RPMI7951 (cell line): ENCODE measurements at places on chromosomes 16 and 17. TPM values are rescaled to one million over a fixed set of nuclear protein-coding genes. Genes with fewer than 3 reads are reported as not detected.
A peak's percentile ranks its signal among the peaks of the same experiment; 100 is the strongest.

GRCh38 chr17:83131401-83132011 lies 52.1 kb downstream of the METRNL start:
- DNase-seq = no peak

DNA sequence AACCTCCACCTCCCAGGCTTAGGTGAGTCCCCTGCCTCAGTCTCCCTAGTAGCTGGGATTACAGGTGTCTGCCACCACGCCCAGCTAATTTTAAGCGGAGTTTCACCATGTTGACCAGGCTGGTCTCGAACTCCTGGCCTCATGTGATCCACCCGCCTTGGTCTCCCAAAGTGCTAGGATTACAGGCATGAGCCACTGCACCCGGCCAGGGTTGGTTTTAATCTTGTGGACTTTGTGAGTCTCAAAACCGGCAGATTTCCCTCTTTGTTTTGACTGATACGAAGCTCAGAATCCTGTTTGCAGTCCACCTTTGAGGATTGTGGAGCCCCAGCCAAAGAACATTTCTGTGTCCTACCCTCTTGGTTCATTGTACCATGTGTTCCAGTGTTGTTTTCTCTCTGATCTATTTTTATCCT lies 16.4 kb upstream of the CPSF4L start:
- DNase-seq = no peak

MYOCD gene
- total RNA-seq = not detected in 2 replicates

LGALS9C gene
- not detected in 2 replicates for total RNA-seq

DNA sequence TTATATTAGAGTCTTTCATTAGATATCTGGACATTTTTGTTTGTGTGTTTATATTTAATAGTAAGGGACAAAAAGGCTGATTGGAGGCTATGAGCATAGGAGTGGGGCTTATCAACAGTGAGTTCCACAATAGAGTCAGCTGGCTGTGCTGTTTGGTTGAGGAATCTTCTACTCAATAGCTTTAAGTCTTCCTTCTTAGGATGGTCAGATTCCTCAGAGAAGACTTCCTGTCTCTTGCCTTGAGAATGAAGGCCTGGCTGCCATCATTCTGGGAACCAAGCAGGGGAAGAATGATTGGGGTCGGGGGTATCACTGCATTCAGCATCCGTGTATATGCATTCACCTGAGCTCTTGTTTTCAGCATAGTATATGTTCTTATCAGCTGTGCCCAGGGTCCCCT lies 31.9 kb upstream of the ABCC11 start:
- no peak for DNase-seq

KRT34 gene
- not detected in 2 replicates for total RNA-seq

GRCh38 chr17:63136369-63137012 lies 170.5 kb downstream of the TANC2 start:
- no peak for DNase-seq

GPR139 gene
- not detected in 2 replicates for total RNA-seq

GRCh38 chr16:4689864-4690704 lies 3.3 kb upstream of the NUDT16L1 start:
- DNase-seq = no peak

- DNase-seq = no peak
Measured at GRCh38 chr17:45581860-45582259, 91.3 kb upstream of the PLEKHM1 start.

TAOK1 gene
- 25.7 and 30.2 TPM in 2 replicates for total RNA-seq

GRCh38 chr17:80349151-80349651 lies 65.8 kb upstream of the ENDOV start:
- DNase-seq = peak; percentile 44

DNA sequence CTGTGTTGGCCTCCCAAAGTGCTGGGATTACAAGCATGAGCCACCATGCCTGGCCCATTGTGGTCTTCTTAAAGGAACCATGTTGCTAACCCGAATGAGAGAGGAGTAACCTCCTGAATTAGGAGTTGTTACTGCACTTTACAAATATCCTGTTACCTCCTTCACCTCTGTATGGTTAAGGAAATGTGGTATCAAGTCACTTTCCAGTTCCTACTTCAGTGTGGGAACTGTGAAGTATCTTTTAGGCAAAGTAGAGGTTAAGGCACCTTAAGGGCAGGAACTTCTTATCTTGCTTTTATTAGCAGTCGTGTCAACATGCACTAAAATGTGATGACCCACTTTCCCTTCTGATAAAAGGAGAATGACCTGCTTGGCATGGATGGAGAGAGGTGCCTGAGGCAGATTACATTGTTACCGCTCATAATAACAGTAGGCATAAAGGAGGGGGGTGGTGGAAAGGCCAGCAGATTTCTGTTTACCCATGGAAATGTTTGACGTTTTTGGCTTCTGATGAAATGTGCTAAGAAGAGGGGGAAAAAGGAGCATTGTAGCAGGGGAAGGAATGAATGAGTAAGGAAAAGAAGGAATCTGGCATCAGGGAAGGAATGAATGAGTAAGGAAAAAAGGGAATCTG lies 28.5 kb downstream of the FTO start:
- DNase-seq = no peak

DNA sequence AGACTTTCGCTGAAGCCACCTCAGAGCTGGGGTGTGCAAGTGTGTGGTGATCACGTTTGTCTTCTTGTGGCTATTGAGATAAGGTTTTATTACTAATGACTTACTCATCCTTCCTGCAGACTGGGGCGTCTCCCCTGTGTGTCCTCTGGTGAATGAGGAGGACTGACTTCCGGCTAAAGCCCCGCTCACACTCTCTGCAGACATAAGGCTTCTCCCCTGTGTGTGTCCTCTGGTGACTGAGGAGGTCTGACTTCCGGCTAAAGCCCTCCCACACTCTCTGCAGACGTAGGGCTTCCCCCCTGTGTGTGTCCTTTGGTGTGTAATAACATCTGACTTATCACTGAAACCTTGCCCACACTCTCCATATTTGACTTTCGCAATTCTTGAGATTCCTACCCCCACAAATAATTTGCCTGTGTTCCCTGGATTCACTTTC lies 19.4 kb downstream of the PRDM7 start:
- DNase-seq = peak; percentile 72

DNA sequence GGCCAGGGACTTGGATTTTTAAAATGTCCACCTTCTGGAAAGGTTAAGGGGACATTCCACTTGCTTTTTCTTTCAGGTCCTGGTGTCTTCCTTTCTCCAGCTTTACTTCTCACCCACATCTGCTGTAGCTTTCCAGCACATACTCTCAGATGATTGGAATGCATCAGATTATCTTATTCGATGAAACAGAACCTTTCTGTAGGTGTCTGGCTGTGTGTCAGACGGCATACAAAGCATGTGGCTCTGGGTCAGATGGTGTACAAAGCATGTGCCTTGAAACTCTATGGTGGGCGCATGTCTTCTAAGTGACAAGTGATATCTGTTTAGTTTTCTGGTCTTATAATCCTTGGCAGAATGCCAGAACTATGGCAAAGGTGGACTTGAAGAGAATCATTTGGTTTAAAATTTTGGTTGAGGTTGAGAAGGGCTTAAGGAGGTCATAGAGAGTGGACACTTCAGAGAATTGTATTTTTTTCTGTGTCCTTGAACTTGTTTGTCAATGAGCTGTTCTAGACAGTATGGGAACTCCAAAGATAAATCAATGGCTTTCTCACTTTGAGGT lies 125.3 kb downstream of the FTO start:
- DNase-seq = peak; percentile 5

- no peak for DNase-seq
Measured at GRCh38 chr16:77943801-77944200, 78.5 kb upstream of the CLEC3A start.

- peak; percentile 61 for DNase-seq
Measured at GRCh38 chr16:65884018-65884417, 482.5 kb upstream of the CDH5 start.

DNA sequence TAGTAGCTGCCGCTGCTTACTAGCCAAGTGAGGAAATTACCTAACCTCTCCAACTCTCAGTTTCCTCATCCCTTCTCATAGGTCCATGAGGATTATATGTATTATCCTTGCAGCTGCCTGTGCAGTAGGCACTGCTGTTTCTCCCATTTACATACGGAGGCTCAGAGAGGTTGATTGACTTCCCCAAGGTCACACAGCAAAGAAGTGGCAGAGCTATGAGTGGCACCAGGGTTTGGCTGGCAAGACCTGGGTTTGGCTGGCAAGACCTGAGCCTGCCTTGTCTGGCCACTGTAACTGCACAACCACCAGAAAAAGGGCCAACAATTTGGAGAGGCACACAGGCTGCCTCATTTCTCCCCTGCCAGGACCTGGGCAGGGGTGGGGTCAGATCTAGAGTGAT lies 2.5 kb upstream of the NDRG4 start:
- no peak for DNase-seq

- DNase-seq = no peak
Measured at GRCh38 chr17:30551996-30552339, 74.8 kb downstream of the GOSR1 start.

- no peak for DNase-seq
Measured at GRCh38 chr16:70725024-70725911, 39.4 kb upstream of the MTSS2 start.

CACNG4 gene
- 0.12 TPM in 1 of 2 replicates, not detected in the other for total RNA-seq

DNA sequence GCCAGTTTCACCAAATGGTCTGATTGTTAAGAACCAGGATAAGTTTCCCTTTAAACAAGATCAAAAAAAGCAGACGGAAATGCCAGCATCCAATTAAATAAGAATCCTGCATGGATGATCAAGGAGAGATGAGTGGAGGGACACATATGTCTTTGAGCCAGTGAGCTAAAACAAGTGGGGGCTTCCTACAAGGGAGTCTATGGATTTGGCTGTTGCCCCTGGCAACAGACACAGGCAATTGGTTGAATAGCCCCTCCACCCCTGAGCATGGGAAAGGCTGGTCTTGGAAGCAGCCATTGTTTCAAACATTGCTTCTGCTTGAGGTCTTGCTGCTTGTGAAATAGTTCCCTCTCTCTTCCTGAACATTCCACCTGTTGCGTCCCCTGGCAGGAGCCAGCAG lies 374.7 kb upstream of the ERCC4 start:
- no peak for DNase-seq

RBFOX1 gene
- total RNA-seq = under 0.01 and 0.10 TPM in 2 replicates

- no peak for DNase-seq
Measured at GRCh38 chr16:83674931-83675535, 132.7 kb upstream of the HSBP1 start.

GRCh38 chr16:11130978-11131665 lies 124.9 kb downstream of the SOCS1 start:
- no peak for DNase-seq

DNA sequence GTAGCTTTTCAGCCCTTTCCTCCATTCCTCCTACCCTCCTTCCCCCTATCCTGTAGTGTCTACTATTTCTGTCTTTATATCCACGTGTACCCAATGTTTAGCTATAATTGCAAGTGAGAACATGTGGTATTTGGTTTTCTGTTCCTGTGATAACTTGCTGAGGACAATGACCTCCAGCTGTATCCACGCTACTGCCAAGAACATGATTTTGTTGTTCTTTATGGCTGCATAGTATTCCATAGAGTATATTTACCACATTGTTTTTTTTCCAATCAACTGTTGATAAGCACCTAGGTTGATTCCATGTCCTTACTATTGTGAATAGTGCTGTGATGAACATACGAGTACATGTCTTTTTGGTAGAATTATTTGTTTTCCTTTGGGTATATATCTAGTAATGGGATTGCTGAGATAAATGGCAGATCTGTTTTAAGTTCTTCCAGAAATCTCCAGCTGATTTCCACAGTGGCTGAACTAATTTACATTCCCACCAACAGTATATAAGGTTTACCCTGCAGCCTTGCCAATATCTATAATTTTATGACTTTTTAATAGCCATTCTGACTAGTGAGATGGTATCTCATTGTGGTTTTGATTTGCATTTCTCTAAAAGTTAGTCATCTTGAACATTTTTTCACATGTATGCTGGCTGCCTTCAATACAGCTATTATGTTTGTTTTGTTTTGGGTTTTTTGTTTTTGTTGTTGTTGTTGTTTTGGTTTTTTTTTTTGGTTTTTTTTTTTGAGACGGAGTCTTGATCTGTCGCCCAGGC lies 10.9 kb upstream of the COPRS start:
- DNase-seq = no peak

DNA sequence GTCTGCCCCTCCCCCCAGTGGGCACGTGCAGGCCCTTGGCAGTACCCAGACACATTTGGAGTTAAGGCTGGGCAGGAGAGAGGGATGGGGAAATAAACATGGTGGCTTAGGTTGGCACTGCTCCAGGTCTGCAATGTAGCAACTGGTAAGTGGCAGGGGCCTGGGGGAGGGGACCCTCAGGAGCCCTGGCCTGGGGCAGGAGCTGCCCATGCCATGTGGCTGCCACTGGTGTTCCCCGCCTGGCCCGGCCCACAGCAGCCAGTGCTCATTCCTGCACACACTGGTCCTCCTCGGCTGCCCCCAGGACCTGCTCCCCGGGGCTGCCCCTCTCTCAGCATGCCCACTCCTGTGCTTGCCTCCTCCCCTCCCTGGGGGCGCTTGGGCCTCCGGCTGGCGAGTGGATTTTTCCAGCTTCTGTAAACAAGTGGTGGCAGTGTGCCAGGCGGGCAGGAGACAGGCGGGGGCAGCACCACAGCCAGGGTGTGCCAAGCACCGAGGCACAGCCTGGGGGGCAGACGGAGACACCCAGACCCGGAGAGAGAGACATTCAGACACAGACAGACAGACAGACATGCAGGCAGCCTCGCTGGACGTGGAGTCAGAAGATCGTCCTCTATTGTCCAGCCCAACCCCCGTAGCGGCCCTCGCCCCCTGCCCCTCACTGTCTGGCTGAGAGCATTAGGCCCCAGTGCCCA lies 9.4 kb downstream of the THRA start:
- no peak for DNase-seq

ZG16 gene
- total RNA-seq = not detected in 2 replicates

DNA sequence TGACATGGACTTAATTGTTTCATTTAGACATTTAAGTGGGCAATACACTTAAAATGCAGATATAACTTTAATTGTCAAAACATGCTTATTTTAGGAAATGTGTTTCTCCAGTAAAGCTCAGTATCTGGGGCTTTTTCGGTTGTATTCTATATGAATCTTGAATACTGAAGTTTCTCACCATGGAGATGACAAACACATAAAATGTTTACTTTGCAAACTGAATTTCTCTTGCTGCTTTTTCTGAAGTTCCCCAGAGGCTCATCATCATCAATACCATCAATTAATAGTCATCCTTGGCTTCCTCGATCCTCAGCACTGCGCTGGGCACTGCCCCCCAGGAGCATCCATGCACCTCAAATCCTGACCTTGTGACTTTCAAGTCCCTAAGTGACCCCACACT lies 227.3 kb downstream of the WWOX start:
- DNase-seq = no peak

CX3CL1 gene
- total RNA-seq = 0.36 and 1.3 TPM in 2 replicates

KCNJ12 gene
- total RNA-seq = 0.10 TPM in 1 of 2 replicates, not detected in the other

HEATR9 gene
- total RNA-seq = not detected in 2 replicates

MYH11 gene
- total RNA-seq = not detected in 2 replicates

DNA sequence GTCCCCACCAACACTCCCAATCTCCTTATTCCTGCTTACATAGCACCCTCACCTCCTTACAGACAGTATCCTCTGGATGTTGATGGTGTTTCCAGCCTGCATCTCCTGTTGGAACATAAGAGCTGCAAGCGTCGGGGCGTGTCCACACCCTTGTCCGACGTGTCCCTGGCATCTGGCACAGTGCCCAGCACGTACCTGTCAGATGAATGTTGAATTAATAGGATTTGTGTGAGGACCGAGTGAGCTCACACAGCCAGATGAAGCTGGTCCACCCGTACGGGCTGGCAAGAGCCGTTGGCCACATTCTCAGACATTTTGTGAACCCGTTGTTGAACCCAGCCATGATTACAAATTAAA lies 12.2 kb upstream of the CBX4 start:
- no peak for DNase-seq

- DNase-seq = no peak
Measured at GRCh38 chr17:4623249-4623648, 18.2 kb downstream of the ALOX15 start.

- DNase-seq = no peak
Measured at GRCh38 chr17:69245617-69246016, 17.0 kb upstream of the ABCA10 start.
